ENCODE measurements at places on chromosomes 13 and 19. TPM values are rescaled to one million over a fixed set of nuclear protein-coding genes. Genes with fewer than 3 reads are reported as not detected.

PLK5 gene
- total RNA-seq, result not detected

NDUFB7 gene
- total RNA-seq, result 180 TPM

F7 gene
- total RNA-seq, result not detected

- no peak for DNase-seq
Observed at GRCh38 chr13:64305246-64305645, 2889.6 kb upstream of the PCDH20 start.
